ENCODE measurements at places on chromosomes 1 and 21.

DNA sequence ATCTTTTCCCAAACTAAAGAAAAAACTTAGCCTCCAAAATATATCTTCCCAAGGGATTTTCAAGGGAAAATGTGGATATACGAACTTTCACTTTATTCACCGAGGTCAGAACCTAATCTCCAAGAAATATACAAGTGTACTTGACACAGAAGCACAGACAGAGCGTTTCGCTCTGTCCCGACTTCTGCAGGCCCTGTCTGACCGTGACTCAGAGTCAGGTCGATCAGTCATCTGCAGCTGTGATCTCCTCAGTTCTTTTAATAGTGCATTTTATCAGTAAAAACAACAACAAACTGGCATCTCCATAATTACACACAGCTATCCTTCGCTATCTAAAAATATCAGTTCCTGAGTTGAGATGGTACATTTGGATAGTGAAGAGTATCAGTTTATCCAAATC lies 226.6 kb downstream of the TM2D1 start:
- no peak for DNase-seq

- no peak for DNase-seq
Measured at GRCh38 chr21:34330055-34330454, 33.8 kb upstream of the KCNE2 start.

DNA sequence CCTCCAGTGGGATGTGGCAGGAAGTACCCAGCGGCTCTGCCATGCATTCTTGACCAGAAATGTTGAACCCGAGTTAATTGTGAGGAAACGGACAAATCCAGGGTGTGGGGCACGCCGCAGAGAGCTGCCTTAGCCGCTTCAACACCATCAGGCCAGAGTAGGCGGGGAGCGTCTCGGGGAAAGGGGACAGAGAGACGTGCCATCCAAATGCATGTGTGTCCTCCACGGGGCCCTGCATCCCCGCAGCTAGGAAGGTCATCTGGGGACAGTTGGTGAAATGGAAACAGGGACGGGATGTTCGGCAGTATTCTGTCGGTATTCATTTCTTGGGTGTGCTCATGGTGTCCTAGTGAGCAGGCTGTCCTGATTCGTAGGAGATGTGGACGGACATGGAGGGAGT lies 59.1 kb upstream of the TRAPPC10 start:
- no peak for DNase-seq

DNA sequence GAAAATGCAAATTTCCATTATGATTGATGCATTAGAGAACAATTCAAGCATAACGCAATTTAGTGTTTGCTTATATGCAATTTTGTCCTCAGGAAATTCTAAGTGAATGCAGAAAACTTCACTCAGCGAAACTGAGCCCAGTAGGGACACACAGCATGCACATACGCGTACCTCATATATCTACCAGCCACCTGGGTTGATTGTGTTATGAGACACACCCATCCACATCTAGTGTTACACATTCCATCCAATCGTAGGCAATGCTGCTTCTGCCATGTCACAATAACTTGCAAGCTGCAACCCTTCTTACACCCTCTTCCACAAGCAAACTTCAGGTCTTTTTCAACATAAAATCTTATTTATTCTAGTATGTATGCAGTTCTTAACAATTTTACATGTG lies 312.9 kb downstream of the HHAT start:
- DNase-seq: no peak

GRCh38 chr1:77605246-77606026 lies 77.0 kb downstream of the ZZZ3 start:
- peak; percentile 35 for DNase-seq

DNA sequence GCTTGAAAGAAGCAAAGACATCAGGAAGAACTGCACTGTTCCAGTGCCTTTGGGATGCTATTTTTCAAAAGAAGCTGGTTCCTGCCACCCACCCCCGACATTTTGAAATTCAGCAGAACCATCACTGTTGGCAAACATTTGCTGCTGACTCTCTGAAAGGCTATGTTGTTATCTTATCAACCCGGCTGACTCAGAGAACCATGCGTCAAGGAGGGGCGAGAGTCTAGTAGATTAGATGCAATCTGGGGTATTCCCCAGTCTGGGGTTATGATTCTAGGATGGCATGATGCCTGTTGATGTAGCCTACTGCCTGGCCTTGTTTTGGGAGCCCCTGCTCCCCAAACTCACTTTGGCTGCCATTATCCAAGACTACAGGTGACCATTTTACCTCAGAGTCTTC lies 267.8 kb upstream of the RUNX1 start:
- DNase-seq: no peak

GRCh38 chr1:244833734-244834542 lies 1.5 kb upstream of the COX20 start:
- no peak for DNase-seq

DNA sequence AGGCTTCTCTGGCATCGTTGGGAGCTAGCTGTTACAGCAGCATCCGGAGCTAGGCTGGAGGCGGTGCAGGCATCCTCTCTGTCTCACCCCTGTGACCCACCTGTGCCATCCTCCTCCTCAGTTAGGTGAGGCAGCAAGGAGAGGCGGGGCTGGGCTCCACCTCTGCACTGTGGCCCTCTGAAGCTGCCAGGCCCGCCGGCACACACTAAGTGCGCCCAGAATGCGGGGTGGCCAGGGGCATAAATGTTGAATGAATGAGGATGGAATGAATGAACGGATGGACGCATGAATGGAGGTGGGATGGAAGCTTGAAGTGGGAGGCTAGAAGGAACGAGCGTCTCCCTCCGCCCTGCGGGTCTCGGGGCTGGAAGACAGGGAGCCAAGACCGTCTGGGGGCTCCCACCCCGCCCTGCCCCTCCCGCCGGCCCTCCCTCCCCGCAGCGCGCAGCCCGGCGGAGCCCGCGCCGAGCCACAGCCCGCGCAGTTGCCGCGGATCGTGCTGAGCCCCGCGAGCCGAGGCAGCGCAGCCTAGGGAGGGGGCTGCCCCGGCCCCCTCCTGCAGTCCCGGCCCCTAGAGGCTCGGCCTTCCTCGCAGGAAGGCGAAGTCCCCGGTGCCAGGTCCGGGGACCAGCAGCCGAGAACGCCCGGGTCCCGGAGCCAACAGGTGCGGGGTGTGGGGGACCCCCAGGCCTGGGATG lies at the start of gene HCRTR1:
TSS of gene HCRTR1 (plus strand) at position 472 of the 698 bp plus-strand sequence. CDS start 1,504 bp downstream, outside the sequence.
- DNase-seq: no peak

DNA sequence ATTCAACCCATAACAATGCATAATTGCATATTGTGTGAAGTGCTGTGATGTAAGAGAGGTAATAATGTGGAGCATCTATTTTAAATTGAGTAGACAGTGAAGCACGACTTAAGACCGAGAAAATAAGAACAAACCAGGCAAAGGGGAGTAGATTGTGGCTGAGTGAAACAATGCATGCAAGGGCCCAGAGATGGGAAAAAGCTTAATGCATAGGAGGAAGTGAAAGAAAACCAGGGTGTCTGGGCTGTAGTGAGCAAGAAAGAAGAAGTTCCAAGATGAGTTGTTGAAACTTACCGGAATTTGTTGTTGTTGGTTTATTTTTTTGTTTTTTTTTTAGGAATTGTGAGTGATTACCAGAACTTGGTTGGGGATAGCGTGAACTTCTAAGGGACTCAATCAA lies 104.7 kb downstream of the SNX7 start:
- DNase-seq: no peak

DNA sequence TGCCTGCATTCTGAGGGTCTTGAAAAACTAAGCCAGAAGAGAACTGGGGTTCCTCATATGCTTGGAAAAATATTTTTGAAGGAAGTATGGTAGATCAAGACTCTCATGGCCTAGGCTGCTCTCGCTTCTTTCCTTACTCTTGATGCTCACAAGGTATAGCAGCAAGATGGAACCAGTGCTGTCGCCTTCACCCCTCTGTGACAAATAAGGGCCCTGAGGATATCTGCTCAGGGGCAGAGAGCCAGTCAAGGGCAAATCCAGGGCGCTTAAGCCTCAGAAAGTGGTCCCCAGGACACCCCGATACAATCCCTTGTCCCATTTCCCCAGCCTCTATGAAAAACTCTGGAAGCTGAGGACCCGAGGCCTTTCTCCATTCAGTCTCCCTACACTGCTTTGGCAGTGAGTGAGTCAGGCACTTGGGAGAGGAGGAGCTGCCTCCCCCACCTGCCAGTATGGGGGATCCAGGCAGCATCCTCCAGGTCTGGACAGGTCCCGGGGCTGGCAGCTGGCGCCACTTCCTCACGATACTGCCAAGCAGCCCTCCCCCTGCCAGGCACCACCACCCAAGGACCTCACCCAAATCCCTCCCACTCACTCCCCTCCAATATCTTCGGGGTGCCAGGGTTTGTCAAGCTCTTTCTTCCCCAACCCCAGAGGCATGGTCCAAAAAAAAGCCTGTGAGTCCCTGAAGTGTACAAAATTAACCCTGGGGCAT lies 1.3 kb downstream of the IGSF9 start:
- DNase-seq: no peak

DNA sequence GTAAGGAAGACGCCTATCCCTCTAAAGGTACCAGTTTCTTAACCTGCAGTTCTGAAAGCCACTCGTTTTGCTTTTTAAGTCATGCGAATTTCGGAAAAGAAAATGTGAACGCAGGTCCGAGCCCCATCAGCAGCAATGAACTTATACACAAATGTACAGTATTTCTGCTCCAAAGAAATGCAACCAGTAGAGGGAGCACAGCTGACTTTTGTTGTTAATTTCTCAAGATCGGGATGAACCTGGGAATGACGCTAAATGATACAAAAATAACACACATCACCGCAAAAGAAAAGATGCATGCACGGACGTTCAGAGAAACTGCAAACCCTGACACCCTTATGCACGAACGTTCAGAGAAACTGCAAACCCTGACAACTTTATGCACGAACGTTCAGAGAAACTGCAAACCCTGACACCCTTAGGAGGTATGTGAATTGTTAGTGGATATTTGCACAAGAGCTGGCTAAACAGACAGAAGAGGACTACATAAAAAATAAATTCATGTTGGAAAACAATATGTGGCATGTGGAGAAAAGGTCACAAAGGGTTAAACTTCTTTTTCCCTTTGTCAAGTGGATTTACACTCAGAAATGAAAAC lies 3.5 kb upstream of the TIAM1 start:
- no peak for DNase-seq

DNA sequence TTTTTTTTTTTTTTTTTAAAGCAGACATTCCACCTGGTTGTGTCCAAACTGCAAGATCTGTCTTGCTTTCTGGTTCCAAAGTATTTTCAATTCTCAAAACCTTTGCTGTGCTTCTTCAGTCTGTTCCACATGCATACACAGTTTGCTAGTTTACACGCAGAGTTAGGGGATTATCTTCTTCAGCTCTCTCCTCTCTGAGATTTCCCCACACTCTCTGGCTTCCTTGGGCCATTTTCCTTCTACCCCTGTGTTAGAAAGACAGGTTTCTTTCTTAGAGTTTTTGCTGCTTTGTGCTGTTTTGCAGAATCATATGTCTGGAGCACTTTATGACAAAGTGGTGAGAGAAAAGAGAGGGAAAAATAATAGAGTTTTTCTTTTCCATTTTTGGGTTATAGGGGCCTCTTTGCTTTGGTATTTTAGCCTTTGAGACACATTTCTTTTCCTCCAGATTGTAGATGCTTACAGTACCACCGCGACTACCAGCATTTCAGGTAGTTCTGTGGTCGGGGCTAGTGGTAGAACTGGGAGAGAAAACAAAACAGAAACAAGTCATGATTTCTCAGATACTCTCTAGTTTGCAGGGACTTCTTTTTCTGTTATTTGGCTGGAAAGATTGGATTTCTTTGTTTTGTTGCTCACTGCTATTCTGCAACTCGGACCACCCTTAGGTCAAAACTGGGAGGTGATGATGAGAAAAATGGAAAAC lies 66.3 kb downstream of the RABGAP1L start:
- DNase-seq: no peak

- DNase-seq: no peak
Measured at GRCh38 chr1:68202239-68202832, 30.0 kb downstream of the WLS start.

DNA sequence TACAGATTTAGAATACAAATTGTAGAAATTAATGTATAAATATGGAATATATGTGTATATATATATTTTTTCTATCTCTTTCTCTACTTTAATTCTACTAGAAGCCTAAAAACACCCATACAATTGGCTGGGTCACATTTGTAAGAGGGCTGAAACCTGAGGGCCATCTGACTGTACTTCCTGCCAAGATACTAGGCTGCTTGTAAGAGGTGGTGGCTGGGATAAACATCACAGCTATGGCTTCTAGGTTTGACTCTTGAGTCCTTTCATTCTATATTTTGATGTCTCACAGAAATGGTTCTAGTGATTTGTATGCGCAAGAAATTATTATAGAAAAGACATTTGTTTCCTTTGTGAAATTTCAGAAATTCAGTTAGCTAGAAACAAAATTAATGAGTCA lies 1155.2 kb upstream of the B3GALT2 start:
- DNase-seq: no peak

GRCh38 chr1:47812904-47813514 lies 184.2 kb downstream of the TRABD2B start:
- no peak for DNase-seq

DNA sequence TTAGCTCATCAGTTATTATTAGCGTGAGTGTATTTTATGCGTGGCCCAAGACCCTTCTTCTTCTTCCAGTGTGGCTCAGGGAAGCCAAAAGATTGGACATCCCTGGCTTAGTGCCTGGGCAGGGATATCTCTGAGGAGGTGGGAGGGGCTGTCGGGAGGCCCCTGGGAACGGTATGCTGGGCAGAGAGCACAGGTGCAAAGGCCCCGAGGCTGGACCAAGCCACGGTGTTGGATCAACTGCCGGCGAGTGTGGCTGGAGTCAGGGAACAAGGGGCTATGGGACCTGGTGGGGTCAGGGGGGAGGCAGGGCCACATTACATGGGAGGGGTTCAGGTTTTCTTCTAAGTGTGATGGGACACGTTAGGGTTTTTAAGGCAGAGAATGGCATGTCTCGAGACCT lies 62.7 kb downstream of the FHAD1 start:
- DNase-seq: no peak

DNA sequence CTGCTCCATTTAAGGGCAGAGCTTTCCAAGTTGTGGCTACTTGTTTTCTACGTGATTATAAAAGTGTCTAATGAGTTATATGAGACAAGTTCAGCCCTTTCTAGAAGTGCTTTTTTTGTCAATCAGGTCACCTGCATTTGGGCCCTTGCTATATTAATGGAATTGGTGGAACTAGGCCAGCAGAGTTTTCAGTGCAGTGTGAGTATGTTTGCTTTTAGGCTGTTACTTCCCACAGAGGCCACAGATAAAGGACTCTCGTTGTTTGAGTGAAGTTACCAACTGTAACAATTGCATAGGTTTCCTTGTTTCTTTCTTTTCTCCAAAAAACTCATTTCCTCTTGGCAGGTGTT lies 10.9 kb downstream of the SMAP2 start:
- no peak for DNase-seq

All from kidney epithelial cell (primary cell).